ENCODE measurements at places on chromosomes 7 and 10.

GRCh38 chr7:75732764-75733630 lies 5.7 kb downstream of the HIP1 start:
- no peak for DNase-seq

DNA sequence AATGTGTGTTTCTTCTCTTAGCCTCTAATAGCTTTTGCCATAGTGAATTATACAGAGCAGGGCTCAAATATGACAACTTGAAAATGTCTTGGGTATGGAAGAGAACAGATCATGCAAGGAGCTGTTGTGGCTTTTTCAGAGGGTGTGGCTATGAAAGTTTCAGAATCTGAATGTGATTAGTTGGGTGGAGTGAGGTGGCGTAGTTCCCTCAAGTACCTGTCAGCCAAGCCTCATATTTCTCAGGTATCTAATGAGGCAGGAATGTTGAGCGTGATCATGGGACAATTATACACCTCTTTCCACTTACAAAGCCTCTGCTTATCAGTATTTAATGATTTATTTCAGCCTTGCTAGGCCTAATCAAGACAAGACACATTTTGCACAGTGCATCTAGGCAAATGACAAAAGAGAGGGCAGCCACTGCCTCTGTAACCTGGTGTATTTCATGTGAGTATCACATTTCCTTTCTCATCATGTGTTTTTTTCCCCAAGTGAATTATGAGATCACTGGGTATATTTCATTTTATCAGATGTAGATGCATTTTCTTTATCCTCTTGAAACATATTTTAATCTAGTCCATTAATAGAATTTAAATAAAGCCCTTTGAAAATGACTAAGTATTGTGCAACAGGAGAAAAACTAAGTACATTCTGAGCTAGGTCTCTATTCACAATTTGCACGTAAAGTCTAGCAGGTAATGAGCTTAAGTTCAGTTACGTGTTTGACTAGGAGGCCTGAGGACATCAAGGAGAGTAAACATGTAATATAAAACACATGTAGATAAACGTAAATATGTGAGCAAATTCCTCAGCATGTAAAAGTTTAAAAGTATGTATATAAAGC lies 644.4 kb upstream of the IGFBP3 start:
- no peak for DNase-seq

DNA sequence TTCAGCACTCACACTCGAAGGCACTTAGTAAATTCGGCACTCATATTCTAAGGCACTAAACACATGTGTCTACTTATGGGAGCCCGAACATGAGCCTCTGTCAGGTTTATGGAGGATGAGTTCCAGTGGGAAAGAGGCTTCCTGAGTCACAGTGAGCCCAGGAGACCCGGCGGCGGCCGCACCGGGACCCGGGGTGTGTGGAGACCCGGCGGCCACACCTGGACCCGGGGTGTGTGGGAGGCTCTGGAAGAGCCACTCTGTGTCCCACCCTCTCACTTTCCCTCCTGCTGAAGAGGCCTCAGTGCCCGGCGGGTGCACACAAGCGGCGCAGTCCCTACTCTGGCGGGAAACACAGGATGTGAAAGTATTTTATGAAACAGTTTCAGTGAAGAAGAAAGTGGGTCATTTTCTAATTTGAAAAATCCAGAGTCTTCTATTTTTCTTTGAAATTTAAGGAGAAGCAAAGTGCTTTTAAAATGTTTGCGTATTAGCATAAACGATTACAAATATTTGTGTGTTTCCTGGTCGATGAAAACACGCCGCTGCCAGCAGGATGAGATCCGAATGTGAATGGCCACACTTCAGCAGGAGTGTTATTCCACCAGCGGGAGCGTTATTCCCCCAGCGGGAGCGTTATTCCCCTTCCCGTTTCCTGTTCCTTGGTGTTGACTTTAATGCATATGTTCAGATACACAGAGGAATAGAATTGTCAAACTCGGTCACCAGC lies 625.1 kb downstream of the DNAJB6 start:
- no peak for DNase-seq

DNA sequence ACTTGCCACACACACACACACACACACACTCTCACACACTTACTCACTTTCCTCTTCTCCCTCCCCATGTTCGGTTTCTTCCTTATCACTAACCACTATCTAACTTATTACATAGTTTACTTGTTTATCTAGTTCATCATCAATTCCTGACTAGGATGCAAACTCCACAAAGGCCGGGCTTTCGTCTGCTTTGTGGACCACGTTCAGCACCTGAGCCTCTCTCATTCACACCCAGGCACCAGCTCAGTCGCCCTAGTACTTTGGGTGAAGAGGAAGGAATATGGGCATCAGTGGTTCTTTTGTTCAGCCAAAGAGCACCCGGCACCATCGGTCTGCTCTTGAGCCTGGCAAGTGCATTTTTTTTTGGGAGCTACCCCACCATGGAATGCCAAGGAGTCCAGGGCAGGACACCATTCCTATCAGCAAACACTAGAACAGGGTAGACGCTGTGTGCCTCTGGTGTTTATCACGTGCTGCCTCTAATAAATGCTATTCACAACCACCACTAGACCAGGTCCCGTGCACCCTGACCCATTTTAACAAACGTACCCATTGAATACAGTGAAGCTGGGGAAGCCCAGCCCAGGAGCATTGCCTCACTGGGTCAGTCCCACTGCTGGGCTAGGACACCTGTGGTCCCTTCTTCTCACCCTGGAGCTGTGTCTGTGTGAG lies 2.2 kb downstream of the C10orf67 start:
- no peak for DNase-seq

DNA sequence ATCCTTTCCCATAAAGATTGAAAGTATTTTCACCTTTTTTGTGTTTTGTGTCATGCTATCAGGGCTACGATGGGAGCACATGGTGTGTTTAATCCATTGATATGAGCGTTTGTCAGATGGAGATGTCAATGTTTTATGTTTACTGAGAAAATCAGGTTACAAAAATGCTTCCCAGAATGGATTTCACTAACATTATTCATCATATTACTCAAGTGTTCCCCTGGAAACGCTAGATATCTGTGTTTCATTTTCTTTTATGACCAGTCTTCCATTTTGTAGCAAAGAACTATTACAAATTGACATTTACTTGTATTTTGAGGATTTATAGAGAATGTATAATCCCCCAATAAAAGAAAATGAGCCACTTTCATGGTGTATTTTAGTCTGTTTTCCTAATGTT lies 293.5 kb upstream of the AKR1E2 start:
- no peak for DNase-seq

DNA sequence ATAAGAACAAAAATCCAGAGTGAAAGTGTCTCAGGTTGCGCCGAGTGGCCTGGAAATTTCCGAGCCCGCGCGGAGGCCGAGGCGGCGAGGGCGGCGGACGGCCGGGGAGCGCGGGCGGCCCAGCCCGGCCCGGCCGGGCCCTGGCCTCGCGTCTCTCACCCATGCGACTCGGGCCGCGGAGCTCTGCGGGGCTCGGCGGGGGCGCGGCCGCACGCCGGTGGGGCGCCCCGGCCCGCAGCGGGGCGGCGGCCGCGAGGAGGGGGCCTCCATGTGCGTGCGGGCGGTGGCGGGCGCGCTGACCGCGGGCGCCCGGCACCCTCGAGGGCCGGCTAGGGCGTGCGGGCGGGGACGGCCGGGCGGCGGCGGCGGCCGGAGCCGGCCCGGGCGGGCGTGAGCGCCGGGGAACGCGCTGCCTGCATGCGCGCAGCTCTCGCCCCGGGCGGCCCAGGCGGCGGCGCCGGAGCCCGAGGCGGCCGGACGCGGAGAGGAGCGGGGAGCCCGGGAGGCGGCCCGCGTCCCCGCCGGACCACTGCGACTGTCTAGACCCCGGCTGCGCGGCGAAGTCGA lies 302 bp upstream of the EN2 start:
- no peak for DNase-seq

- no peak for DNase-seq
Observed at GRCh38 chr7:112420236-112420861, 29.9 kb upstream of the IFRD1 start.

- no peak for DNase-seq
Observed at GRCh38 chr7:27083646-27084045, 12.2 kb downstream of the HOXA1 start.

GRCh38 chr10:86346799-86347665 lies 19.6 kb downstream of the GRID1 start:
- no peak for DNase-seq

- no peak for DNase-seq
Observed at GRCh38 chr7:30433506-30433905, 45.1 kb downstream of the NOD1 start.

GRCh38 chr7:124246262-124246863 lies 213.5 kb upstream of the TMEM229A start:
- DNase-seq, result no peak

DNA sequence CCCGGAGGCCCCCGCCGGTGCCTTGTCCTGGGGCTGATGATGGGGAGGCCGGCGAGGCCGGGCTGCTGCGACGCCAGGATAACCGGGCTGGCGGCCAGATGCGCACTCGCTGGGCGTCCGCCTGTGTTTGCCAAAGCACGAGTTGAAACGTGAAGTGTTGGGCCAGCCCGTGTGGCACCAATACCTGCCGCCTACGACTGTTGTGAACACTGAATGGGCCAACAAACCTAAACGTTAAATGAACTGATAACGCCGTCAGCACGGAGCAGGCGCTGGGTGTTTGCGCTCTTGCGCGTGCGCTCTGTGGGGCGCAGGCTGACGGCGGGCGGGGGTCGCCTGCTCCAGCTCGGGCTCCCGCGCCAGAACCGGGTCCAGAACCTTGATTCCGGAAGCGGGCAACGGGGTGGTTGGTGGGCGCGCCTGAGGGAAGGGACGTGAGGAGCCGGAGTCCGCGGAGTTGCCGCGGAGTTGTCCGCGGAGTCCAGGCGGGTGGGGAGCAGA lies 658 bp downstream of the CYP2E1 start:
- no peak for DNase-seq

- no peak for DNase-seq
Observed at GRCh38 chr7:3301449-3301731, 338 bp downstream of the SDK1 start.

- DNase-seq, result no peak
Observed at GRCh38 chr7:1897861-1898627, 228.0 kb downstream of the ELFN1 start.

- DNase-seq, result no peak
Observed at GRCh38 chr7:14626076-14626475, 276.5 kb downstream of the DGKB start.
